ENCODE measurements at places on chromosomes 2 and 18.

- no peak for DNase-seq
Observed at GRCh38 chr18:13389491-13390131, 171.1 kb downstream of the LDLRAD4 start.

DNA sequence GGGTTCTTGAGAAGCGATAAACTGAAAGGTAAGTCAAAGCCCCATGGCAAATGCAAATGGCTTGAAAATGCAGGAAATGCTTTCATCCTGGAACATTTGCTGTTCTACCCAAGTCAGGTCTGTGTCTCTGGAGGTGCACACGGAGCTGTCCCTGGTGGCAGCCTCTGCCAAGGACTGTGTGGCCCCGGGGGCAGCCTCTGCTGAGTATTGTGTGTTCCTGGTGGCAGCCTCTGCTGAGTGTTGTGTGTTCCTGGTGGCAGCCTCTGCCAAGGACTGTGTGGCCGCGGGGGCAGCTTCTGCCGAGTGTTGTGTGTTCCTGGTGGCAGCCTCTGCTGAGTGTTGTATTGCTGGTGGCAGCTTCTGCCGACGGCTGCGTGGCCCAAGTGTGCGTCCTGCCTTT lies 135.6 kb upstream of the ALKAL2 start:
- no peak for DNase-seq

GRCh38 chr2:147389218-147389617 lies 455.6 kb upstream of the ACVR2A start:
- no peak for DNase-seq

DNA sequence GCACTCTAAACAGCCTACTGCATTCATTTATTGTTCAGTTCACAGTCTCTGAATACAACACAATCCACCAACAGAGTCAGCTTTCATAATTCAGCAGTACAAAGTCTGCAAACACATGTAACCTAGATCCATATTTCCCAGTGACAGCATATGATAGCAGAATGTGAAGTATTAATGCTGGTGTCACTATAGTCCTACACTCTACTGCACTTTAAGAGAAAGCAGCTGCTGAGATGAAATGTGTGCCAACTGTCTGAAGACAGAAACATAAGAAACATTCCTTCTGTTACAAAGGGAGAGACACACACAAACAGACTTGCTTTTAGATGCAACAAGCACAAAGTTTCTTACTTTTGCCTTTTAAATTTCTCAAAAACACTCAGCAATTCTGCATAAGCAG lies 441.8 kb downstream of the ZEB2 start:
- no peak for DNase-seq

DNA sequence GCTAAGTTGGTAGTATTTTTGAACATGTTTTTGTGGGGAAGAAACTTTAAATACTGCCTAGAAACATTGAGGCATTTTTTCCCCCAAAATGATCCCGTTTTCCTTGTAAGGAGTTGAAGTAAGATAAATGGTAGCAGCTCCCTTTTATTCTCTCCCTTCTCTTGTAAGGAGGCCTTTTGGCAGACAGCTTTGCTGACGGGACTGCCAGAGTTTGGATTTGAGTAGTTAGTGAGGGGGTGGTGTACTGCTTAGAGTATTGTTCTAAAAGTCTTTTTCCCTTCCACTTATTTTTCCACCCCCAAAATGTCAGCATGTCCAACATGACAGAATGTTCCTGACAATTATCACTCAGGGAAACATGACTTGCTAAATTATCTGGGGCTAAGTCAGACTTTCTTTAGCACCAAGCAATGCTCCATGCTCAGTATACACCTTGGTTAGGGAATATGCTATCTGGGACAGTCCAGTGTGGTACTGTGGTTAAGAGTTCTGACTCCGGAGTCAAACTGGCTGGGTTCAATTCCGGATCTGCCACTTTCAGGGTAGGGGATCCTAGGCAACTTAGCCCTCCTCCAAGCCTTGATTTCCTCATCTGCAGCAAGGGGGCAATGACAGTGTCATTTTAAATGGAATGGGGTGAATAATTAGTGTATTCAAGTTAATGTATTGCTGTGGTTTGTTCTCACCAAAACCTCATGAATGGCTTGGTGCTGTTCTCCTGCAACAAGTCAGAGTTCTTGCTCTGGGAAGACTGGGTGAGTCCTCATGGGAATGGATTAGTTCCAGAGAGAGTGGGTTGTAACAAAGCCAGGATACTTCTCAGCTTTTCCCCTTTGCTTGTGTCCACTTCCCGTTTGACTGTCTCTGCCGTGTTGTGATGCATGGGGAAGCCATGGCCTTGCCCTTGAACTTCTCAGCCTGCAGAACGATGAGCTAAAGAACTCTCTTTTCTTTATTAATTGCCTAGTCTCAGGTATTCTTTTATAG lies 116.2 kb downstream of the TANC1 start:
- DNase-seq = no peak

DNA sequence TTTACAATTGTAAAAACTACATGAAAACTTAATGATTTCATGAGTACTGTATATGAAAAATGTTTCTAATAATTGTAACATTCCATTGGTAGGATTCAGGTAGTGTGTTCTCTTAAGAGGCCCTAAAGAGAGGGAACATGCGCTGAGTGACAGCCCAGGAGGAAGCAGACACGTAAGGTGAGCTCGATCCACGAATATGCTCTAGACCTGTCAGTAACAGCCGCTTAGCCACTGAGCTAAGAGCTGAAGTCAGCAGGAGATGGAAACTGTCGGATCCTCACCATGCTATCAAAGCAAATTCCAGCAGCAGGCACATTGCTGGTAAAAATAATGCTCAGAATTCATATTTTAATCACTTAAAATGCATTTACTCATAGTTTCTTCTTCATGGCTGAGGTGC lies 346.5 kb downstream of the TGIF1 start:
- DNase-seq = no peak
